ENCODE measurements at places on chromosomes 5 and 9.

- no peaks in the 10 kb centered on the region for H3K27me3 ChIP-seq
- H3K36me3 ChIP-seq, result no peaks in the 10 kb centered on the region
- no peaks in the 10 kb centered on the region for H3K4me1 ChIP-seq
- H3K27ac ChIP-seq, result no peak overlapping the region
- no peak overlapping the region for H3K4me3 ChIP-seq
Observed at GRCh38 chr9:134768709-134769351, 111.8 kb upstream of the FCN2 start.

GRCh38 chr9:100637787-100638186, 59.9 kb downstream of the CAVIN4 start:
- H3K27ac ChIP-seq, result no peak overlapping the region
- no peaks in the 10 kb centered on the region for H3K27me3 ChIP-seq
- no peak for DNase-seq
- no peaks in the 10 kb centered on the region for H3K36me3 ChIP-seq

DNA sequence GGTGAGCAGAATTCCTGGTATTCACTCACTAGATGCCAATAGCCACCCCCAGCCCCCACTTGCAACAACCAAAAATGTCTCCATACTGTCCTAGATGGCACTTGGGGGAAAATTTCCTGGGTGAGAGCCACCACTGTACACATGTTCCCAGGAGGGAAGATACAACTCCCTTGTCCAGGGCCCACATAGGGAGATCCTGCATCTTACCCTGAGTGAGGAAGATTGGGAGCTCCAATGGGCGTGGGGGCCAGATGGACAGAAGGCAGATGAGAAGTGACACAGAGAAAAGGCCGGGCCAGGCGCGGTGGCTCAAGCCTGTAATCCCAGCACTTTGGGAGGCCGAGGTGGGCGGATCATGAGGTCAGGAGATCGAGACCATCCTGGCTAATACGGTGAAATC, 12.3 kb upstream of the IPPK start:
- no peaks in the 10 kb centered on the region for H3K4me1 ChIP-seq
- no peak overlapping the region for H3K27ac ChIP-seq
- H3K4me3 ChIP-seq, result no peak overlapping the region
- DNase-seq, result no peak
- no peaks in the 10 kb centered on the region for H3K36me3 ChIP-seq

DNA sequence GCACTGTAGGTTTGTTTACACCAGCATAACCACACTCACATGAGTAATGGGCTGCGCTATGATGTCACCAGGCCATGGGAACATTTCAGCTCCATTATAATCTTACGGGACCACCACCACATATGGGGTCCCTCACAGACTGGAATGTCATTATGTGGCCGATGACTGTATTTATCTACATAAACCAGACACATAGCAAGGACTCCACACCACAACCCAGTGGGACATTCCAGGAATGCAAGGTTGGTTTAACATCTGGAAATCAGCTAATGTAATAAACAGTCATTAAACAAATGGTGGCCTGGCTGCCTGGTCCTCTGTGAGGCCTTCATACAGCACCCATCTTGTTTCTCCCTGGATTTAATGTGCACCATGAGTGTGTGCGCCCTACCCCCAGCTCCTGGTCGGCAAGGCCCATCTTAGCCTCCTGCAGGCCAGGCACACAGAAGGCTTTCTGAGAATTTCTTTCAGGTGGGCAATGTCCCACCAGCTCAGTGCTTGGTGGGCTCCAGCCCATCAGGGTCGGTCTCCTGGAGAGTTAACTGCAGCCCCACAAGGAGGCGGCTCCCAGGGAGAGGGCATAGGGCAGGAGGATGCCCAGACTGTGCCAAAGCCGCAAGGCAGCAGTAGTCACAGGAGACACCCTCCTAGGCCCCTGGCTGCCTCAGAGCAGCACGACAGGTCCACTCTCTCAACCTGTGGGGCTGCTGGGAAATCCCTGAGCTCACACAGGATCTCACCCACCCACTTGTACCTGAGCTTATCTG, 35.9 kb upstream of the SARDH start:
- H3K27me3 ChIP-seq, result no peaks in the 10 kb centered on the region
- H3K27ac ChIP-seq, result no peak overlapping the region
- no peak for DNase-seq
- H3K36me3 ChIP-seq, result no peaks in the 10 kb centered on the region

DNA sequence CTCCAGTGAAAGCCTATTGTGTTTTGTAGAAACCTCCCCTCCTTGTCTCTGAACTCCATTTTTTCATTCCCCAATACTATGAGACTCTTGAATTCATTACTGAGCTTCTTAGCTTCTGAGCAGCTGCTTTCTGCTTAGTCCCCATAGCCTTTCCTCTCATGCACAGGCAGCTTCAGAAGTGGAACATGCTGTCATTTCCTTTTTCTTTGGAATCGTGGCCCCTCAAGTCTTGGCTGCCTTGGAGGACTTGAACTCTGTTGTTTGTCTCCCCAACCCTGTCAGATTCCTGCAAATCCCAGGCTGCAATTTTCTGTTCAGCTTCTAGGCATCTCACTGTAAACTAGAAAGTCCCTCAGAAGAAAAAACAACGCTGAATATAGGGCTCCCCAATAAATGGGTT, 268.5 kb downstream of the ARRDC3 start:
- no peaks in the 10 kb centered on the region for H3K27me3 ChIP-seq
- H3K36me3 ChIP-seq, result no peaks in the 10 kb centered on the region
- no peaks in the 10 kb centered on the region for H3K4me1 ChIP-seq

- DNase-seq, result no peak
- no peaks in the 10 kb centered on the region for H3K36me3 ChIP-seq
- no peaks in the 10 kb centered on the region for H3K4me1 ChIP-seq
- H3K27ac ChIP-seq, result no peak overlapping the region
Observed at GRCh38 chr5:158521995-158522394, 577.7 kb downstream of the EBF1 start.

GRCh38 chr5:68886814-68887213, 207.0 kb upstream of the SLC30A5 start:
- H3K27me3 ChIP-seq, result no peaks in the 10 kb centered on the region
- no peak overlapping the region for H3K27ac ChIP-seq
- no peak for DNase-seq
- no peak overlapping the region for H3K4me3 ChIP-seq
- peaks cover 4% of the 10 kb centered on the region for H3K4me1 ChIP-seq

DNA sequence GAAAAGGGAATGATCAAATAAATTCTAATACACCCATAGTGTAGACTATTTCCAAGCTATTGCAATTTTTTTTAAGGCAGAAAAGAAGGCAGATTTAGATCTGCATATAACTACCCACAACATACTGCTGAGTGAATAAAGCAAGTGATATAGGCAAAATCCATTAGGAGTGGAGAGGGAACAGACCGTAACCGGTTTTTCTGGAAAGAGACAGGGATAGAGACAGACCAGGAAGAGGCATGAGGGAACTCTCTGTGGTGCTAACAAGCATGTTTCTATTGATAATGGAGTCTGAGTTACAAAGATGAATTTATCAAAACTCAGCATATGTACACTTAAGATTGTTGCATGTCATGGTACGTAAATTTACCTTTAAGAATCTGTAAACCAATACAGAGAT, 14.5 kb downstream of the ZDHHC21 start:
- no peaks in the 10 kb centered on the region for H3K36me3 ChIP-seq
- no peak overlapping the region for H3K4me3 ChIP-seq
- H3K4me1 ChIP-seq, result no peaks in the 10 kb centered on the region

DNA sequence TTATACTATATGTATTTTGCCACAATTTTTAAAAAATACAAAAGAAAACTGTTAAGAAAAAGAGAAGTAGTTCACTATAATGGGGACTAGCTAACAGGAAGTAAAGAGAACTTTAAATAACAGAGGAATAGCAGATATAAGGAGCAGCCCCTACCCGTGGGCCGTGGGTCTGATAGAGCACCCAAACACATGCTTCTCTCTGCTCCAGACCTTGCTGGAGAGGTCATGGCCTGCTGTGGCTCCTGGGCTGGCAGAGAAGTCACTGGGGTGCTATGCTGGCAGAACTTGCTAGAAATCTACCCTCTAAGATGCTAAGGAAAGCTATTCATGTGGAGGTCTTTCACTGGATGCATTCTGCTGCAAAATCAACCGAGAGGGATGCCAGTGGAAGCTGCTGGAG, 10.0 kb upstream of the TNFAIP8 start:
- H3K4me3 ChIP-seq, result no peak overlapping the region
- H3K4me1 ChIP-seq, result peaks cover 61% of the 10 kb centered on the region
- no peaks in the 10 kb centered on the region for H3K27me3 ChIP-seq
- no peaks in the 10 kb centered on the region for H3K36me3 ChIP-seq

GRCh38 chr9:70954596-70955143, 166.8 kb downstream of the TRPM3 start:
- DNase-seq, result no peak
- H3K27me3 ChIP-seq, result no peaks in the 10 kb centered on the region
- H3K36me3 ChIP-seq, result no peaks in the 10 kb centered on the region

GRCh38 chr9:86282979-86283535, 719 bp upstream of the ISCA1 start:
- no peak for DNase-seq
- H3K27ac ChIP-seq, result peak overlapping the region; percentile 95
- H3K4me1 ChIP-seq, result peaks cover 9% of the 10 kb centered on the region
- no peaks in the 10 kb centered on the region for H3K27me3 ChIP-seq
- peaks cover 2% of the 10 kb centered on the region for H3K36me3 ChIP-seq

DNA sequence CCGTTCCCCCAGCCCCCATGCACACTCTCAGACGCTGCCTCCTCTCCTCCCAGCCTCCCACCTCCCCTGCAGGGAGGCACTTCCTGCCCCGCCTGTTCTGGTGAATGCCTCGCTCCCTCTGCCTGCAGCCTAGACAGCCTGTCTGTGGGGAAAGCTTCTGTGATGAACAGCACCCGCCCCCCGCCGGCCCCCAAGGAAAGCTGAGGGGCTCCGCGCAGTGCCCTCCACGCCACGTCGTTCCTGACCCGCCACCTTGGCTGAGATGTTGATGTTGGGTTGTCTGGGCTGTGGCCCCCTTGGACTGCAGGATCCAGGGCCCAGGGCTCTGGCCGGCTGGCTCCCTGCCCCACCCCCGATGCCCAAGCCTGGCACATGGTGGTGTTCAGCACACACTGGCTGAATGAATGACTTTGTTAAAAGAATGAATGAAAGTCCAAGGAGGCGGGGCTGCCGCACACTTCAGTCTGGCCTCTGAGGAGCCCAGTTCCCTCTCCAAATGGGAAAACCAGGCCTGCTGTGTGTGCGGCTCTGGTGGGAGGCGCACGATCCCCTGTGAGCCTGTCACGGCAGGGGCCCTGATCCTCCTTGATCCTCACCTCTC, 2.1 kb upstream of the MYMK start:
- no peaks in the 10 kb centered on the region for H3K4me1 ChIP-seq
- peaks cover 3% of the 10 kb centered on the region for H3K27me3 ChIP-seq

GRCh38 chr9:90368928-90369327, 273.7 kb downstream of the DIRAS2 start:
- peaks cover 9% of the 10 kb centered on the region for H3K27me3 ChIP-seq
- H3K4me1 ChIP-seq, result no peaks in the 10 kb centered on the region
- no peak overlapping the region for H3K4me3 ChIP-seq
- no peaks in the 10 kb centered on the region for H3K36me3 ChIP-seq
- H3K27ac ChIP-seq, result no peak overlapping the region

- no peak overlapping the region for H3K4me3 ChIP-seq
- H3K27me3 ChIP-seq, result no peaks in the 10 kb centered on the region
- no peaks in the 10 kb centered on the region for H3K4me1 ChIP-seq
Observed at GRCh38 chr9:22395687-22396141, 50.9 kb upstream of the DMRTA1 start.

GRCh38 chr5:142866563-142867275, 96.5 kb downstream of the ARHGAP26 start:
- H3K36me3 ChIP-seq, result no peaks in the 10 kb centered on the region
- H3K27ac ChIP-seq, result no peak overlapping the region
- no peaks in the 10 kb centered on the region for H3K4me1 ChIP-seq
- no peak overlapping the region for H3K4me3 ChIP-seq
- no peak for DNase-seq
- H3K27me3 ChIP-seq, result no peaks in the 10 kb centered on the region
